ENCODE measurements at places on chromosomes 2 and 18.

DNA sequence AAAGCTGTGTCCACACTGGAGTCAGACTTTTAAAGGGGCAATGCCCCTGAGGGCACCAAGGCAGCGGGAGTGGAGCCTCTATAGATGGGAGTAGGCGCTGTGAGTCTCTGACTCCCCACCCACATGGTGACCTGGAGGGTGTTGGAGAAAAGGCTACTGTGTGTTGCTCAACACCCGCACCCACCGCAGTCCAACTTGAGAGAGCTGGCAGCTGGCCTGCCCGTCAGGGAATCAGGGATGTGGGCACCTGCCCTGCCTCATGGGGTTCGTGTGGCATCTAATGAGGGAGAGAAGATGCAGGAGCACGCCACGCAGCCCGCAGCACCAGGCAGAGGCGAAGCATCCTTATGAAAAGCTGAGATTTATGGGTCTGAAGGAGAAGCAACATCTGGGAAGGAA lies 84.2 kb downstream of the KLHL29 start:
- DNase-seq, result no peak

GRCh38 chr2:193583638-193584400 lies 1389.1 kb upstream of the TMEFF2 start:
- no peak for DNase-seq

DNA sequence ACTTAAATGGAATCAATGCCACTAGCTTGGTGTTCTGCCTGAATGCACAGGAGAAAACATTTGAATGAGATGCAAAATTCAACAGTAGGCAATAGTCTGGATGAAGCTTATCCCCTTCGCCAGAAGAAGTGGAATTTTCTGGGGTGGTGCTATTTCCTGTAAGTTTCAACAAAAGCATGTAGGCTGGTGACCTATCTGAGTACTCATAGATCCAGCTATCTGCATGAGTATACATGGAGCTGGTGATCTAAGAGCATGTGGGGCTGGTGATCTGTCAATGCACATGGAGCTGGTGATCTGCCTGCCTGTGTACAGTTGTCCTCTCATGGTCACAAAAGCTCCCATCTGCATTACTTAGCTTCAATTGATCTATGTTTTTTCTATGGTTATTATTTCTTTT lies 71.2 kb downstream of the SLC9A4 start:
- no peak for DNase-seq

- no peak for DNase-seq
Measured at GRCh38 chr18:63936932-63937393, 12.1 kb upstream of the HMSD start.

DNA sequence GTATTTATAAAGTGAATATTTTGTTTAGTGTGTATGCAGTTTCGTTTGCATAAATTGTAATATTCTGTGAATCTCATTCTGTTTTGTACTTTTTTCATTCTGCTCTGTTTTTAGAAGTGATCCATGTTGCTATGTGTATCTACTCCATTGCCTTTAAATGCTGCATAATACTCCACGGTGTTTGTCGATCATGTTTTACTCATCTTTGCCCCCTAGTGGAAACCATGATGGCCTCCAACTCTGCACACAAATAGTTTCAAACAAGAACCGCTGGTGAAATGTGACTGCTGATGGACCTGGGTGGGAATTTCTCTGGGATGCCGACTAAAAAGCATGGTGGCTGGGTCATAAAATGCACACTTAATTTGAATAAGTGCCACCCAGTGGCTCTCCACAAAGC lies 32.0 kb upstream of the SKOR2 start:
- no peak for DNase-seq

GRCh38 chr2:199770716-199771115 lies 80.3 kb downstream of the FTCDNL1 start:
- DNase-seq, result no peak

GRCh38 chr2:110933420-110933819 lies 187.3 kb upstream of the BCL2L11 start:
- no peak for DNase-seq

- no peak for DNase-seq
Measured at GRCh38 chr18:46141199-46141598, 37.0 kb downstream of the HAUS1 start.

- DNase-seq, result no peak
Measured at GRCh38 chr2:200026332-200027230, 71.2 kb downstream of the MAIP1 start.

DNA sequence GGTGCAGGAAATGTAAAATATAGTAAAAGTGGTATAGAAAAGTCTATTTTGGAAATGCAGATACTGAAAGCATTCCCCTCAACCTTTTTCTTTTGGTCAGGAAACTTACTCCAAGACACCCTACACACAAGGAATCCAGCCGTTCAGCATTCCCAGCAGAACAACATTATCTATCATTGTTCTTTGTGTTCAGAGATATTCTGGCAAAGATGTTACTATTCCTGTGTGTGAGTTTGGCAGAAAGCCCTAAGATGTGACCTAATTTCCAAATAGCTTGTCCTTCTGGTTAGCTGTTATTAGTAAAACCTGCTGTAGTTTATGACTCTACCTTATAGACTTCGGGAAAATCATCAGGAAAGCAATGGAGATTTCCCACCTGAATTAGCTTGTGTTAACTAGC lies 78.1 kb upstream of the PELI1 start:
- DNase-seq, result no peak

GRCh38 chr2:199524689-199525574 lies 67.2 kb upstream of the SATB2 start:
- DNase-seq, result no peak

DNA sequence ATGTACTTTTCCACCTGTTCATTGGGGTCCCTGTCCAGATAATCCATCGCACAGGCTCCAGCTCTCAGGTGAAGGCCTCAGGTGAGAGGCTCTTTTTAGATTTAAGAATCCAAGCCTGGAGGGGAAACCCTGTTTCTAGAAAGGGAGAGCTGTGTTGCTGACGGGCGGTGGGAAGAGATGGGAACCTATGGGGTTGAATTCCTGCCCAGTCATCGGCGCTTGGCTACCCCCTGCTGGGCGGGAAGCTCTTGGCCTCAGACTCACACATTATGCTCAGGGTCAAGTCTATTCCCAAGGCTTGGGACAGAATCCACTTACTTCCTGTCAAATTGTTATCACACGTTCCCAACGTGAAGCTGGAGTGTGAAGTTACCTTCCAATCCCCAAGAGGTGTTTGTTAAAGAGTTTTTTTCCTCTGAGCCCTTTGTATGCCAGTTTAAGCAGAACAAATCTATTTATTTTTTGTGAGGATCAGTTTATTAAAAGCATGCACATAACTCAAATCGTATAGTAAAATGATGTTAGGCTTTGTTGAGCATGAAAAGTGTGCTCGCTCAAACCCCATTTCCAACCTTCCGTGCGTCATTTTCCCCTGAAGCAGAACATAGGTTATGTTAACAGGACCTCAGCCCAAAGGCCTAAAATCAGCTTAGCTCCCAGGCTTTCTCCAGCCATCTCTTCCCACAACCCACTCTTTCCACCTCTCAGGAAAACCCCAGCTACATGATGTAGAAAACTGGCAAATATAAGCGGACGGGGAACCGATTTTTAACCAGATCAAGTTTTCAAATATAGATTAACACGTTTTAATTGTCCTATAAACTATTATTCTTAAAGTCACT lies 181.7 kb upstream of the ETAA1 start:
- DNase-seq, result no peak

DNA sequence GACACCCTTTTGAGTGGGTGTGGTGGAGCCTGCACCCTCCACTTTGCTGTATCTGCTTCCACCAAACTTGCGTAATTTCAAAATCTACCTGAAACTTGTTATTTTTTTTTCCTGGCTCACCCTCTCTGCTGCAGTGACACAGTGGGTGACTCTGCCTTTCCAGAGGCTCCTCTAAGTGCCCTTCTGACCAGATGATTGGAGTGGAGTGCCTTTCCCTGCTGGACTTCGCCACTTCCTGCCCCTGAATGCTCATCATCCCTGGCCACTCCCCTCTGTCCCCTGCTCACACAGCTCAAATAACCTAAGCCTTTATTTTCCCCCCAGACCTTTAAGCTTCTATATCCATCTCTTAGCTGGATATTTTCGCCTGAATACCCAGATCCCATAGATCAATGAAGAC lies 777.5 kb upstream of the ID2 start:
- no peak for DNase-seq

DNA sequence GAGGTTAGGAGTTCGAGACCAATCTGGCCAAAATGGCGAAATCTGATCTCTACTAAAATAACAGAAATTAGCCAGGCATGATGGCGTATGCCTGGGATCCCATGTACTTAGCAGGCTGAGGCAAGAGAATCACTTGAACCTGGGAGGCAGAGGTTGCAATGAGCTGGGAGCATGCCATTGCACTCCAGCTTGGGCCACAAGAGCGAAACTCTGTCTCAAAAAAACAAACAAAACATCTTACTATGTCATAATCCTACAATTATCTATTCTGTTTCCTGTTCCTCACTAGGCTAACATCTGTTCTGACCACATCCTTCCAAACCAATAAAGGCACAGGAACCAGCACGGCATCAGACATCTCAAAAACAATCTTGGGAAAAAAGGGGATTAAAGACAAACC lies 361.8 kb upstream of the UBE2E3 start:
- DNase-seq, result no peak

DNA sequence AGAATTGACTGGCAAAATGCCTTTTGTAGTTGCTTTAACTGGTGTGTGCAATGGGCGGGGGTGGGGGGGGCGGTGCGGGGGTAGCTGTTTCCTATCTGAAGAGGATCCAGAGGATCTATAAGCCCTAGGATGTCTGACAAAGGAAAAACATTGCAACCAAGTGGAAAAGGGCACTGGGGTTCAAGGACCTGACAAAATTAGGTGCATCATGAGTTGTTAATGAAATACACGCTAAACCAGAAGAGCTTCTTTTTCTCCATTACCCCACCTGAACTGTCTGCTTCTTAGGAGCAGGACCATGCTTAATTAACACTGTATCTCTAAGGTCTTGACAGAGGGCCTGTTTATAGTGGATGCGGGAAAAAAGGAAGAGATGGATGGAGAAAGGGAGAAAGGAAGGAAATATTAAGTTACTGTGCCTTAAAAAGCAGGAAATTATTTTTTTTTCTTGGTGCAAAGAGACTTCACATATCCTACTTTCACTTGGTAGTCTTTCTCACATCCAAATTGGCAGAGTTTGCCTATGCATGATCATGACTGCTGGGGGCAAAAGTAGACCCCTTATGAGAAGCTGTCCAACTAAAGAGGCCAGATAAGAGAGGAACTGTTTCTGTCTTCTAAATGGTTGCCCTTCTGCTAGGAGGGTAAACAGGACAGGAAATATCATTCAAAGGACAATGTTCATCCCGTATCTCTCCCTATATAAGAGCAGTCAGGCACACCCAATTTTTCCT lies 4.6 kb downstream of the RND3 start:
- DNase-seq, result no peak

GRCh38 chr18:77052983-77053309 lies 79.6 kb downstream of the MBP start:
- DNase-seq, result no peak

DNA sequence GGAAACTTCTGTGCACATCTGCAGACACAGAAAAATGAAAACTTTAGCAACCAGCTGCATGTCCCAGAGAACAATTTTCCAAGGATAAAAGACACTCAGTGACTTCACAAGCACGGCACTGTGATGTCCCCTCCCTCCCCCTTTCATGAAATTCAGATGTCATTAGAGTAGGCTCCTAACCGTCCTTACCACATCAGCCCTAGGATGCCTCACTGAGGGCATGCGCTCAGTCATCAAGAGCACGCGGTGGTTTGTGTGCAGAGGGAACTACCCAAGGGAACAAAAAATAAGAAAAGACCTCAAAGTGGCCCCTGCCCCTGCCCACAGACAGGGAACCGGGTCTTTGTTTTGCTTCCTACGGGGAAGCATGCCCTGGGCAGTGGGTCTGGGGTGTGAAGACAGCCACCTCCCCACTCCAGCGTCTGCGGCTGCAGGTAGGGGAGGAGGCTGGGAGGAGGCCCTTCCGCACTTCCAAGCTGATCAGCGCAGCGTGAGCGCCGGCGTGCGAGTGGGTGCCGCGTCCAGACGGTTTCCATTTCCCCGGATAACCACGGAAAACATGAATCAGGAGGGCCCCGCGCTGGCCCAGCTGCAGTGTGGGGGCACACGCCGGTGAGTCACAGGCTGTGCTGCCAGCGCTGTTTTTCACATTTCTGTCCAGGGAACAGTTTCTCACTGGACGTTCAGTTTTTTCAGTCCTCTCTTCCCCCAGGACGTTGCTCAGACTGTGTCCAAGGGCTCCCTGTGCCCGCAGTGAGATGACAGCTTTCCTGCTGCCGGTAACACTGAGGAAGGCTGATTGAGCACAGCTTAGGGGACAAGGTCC lies 70.6 kb downstream of the COPS8 start:
- DNase-seq, result no peak

- DNase-seq, result no peak
Measured at GRCh38 chr2:98637401-98638147, 29.2 kb downstream of the UNC50 start.

DNA sequence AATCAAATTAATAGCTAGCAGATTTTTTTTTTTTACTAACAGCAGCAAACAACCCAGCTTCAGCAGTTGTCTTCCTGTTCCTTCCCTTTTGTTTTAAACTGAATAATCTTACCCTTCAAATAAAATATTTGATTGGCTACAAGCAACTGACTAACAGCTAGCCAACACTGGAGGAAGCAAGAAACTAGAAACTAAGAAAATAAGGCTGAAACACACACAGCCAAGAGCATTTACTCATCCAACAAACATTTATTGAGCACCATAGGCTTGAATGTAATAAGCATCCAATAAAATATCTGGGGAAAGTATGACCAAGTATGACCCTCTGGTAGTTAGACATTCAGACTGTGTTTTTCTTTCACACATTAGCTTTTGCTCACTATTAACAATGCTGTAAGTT lies 189.2 kb downstream of the CD226 start:
- DNase-seq, result no peak
